HS-5 (cell line): ENCODE measurements at places on chromosomes 12 and 14.

- no peak for DNase-seq
Measured at GRCh38 chr12:59668674-59669073, 72.8 kb downstream of the SLC16A7 start.

- no peak for DNase-seq
Measured at GRCh38 chr12:21815306-21816062, 41.0 kb upstream of the KCNJ8 start.

- DNase-seq, result peak; percentile 73
Measured at GRCh38 chr12:75850721-75851462, 180.7 kb downstream of the PHLDA1 start.

- no peak for DNase-seq
Measured at GRCh38 chr12:89211456-89211855, 140.8 kb downstream of the DUSP6 start.

DNA sequence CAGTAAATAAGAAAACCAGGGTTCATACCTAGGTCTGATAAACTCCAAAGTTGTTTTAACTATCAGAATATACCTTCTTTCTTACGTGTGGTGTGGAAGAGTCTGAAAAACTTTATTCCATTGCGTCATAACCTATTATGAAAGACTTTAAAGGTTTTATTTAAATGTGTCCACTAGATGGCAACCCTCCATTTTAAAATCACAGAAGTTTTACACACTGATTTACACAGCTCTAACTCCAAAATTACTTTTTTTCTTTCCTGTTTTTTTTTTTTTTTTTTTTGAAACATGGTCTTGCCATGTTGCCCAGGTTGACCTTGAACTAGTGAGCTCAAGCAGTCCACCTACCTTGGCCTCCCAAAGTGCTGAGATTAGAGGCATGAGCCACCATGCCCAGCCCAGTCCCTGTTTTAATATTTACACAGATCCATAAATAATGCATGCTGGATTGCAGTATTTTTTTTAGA lies 17.3 kb upstream of the TMPRSS12 start:
- DNase-seq, result peak; percentile 44

DNA sequence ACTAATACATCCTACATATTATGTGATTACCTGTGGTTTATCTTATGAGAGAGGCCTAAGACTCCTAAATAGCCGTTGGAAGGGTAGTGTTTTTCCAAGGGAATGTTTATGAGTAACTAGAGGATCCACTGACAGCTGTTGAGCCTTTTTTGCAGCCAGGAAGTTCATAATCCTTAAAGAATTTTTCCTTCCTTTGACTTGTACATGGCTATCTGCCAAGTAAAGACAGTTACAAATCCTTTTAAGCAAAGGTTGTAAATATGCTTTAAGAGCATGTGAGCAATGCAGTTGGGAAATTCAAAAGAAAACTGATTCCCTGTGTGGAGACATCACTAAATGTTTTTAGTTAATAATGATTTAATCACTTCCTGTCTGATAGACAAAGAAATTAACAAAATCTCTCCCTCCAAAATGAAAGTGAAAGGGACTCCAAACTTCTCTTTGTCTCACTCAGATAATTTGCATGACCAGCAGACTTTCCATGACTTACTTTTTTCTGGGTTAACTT lies 333.8 kb downstream of the PDZRN4 start:
- DNase-seq, result peak; percentile 92

- no peak for DNase-seq
Measured at GRCh38 chr12:57518176-57518919, 2.0 kb downstream of the DDIT3 start.

DNA sequence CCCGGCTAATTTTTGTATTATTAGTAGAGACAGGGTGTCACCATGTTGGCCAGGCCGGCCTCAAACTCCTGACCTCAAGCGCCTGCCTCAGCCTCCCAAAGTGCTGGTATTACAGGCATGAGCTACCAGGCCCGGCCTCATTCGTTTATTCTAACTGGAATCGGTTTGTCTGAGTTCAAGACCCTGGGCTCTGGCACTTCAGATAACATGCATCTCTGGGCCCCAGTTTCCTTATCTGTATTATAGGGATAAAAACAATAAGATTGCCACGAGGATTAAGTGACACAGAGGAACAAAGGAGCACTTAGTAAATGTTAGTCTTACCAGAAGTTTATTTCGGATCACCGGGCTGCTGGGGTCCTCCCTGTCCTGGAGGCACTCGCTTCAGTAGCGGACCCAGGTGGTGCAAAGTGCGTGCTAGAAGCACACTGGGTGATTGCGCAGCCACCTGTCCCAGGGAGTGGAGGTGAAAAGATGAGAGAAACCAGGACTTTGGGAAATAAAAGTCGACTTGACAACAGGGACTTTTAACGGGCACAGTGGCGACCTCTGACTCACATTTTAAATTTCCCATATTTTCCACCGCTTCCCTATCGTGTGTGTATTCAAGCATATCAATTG lies 37.5 kb downstream of the ACACB start:
- DNase-seq, result no peak

GRCh38 chr14:24236689-24237462 lies 4.1 kb downstream of the GMPR2 start:
- DNase-seq, result no peak

GRCh38 chr12:124804011-124804621 lies 59.5 kb downstream of the SCARB1 start:
- no peak for DNase-seq

DNA sequence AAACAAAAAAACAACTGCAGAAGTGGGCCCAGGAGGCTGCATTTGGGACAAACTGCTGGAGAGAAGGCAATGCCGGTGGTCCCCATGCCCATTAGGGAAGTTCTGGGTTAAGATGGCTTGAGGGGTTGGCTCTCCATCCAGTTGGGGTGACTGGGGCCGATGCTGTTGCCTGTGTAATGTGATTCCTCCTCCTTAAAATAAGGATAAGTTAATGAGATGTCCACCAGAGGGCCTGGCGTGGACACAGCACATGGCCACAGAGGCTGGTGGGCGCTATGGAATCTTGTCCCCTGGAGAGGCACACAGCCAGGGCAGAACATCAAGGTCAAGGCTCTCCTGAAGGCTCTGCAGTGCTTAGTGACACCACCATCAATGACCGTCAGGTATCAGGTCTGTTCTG lies 1.0 kb upstream of the TESC start:
- DNase-seq, result no peak

DNA sequence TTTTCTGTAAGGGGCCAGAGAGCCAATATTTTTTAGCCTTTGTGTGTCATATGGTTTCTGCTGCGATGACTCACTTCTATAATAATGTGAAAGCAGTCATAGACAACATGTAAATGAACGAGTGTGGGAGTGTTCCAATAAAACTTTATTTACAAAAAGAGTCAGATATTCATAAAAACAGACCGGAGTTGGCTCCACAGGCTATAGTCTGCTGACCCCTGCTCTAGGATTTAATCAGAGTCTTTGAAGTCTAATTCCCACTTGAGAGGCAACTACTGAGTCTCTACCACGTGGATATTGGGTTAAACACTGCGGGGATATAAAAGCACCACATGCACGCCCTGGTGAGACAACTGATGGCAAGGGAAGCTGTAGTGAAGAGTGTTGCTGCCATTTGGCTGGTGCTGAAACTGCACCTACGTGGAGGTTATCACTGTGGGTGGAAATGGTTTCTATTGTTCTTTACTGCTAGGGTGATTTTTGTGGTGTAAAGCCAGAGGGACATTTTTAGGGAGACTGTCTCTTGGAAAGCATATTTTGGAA lies 3.6 kb upstream of the NINJ2 start:
- DNase-seq, result no peak

DNA sequence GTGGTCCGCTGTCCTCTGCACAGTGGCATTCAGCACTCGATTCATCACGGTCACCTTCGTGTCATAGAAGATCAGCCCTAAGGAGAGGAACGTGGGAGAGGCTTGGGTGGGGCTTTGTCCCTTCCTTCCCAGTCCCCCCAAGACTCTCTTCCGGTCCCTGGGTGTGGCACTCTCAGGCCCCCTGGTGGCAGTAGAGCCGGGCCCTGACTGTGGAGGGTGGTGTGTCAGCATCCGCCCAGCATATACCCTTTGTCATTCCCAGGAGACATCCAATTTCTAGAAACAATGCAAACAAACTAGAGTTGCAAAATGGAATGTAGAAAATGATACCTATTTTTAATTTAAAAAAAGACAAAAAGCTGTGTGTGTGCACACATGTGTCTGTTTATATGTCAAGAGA lies 45.0 kb downstream of the TRAFD1 start:
- peak; percentile 2 for DNase-seq

DNA sequence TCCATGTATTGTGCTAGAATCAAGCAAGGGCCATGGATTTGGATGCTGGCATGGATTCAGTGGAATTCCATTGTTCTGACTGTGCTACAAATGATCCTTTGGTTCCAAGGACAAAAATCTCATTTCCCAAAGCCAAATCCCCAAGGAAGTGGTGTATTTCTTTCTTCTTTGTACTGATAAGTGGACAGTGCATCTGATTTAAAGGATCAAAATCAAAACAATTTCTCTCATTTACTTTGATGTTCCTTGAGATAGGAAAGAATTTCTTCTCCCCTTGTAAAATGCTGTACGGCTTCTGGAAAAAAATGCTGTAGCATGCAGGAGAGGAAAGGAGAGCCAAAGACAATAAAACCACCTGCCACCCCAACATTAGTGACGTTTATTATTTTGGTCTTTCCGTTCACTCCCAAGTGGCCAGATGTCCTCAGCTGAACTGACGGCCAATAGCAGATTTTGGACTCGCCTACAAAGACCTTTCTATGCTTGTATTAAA lies 185.7 kb downstream of the PRKD1 start:
- DNase-seq, result no peak

- DNase-seq, result no peak
Measured at GRCh38 chr12:76586764-76587395, 27.3 kb upstream of the OSBPL8 start.

DNA sequence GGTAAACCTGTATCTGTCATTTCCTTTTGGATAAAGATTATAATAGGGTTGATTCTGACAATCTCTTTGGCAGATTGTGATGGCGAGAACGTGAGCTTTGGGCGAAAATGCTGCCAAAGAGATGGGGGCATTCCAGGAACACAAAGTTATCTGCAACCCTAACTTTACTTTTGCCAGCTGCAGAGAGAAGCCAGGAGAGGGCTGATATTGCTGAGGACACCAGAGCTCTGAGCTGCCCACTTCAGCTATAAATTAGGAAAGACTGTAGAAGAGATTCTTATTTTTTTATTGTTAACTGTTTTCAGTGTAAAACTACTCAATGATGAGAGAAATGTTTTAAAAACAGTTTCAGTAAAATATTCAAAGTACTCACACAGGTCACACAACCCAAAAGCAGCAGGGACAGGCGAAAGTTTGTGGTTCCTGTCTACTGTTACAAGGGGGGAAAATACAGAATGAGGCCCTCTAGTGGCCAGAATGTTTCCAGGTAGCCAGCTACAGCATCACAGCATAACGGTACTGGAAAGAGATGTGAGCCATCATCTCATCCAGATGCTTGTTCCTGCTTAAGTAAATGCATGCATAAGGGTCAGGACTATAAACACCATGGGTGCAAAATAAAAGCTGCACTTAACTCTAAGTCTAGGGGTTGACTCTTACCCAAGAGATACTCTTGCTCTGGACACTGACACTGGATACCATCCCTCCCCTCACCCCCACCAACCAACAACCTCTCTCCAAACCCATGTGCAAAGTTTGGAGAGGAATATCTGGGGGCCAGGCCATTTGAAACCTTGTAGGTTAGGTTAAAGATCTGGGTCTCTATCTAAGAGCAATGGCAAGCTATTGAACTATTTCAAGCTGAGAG lies 498.4 kb downstream of the RMST start:
- DNase-seq, result no peak

DNA sequence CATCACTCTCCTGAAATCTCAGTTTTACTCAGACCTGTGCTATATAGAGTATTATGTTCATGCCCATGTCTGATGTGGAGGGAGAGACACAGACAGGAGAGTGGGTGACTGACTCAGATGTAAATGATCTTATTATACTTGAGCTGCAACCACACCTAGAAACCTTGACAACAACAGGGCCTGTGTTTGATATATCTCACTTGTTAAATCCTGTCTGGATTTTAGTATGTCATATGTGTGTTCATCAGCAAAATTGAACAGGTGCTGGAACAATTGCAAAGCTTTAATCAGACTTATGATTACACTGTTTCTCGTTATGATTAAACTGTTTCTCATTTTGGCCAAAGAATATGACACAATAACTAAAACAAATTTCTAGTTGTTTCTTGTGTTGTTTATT lies 37.7 kb downstream of the DIP2B start:
- no peak for DNase-seq

GRCh38 chr12:107125833-107126232 lies 32.5 kb upstream of the CRY1 start:
- no peak for DNase-seq

- no peak for DNase-seq
Measured at GRCh38 chr12:65965358-65965757, 141.1 kb downstream of the HMGA2 start.

GRCh38 chr14:36998686-36999085 lies 173.7 kb downstream of the SLC25A21 start:
- DNase-seq, result no peak

DNA sequence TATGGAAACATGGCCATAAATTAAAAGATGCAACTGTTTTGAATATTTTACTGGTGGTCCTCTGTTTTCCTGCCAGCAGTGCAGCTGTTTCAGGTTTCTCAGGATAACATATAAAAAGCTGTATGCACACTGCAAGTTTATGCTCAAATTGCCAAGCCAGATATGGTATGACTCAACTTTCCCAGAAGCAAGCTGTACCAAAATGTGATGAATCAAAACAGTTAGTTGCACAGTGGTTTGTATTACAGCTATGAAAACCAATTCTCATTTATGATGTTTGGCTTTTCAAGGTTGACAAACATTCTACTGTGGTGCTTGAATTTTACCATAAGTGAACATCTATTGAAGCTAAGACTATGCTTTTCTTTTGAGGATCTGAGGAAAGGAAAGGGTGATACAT lies 15.5 kb downstream of the TRMT5 start:
- DNase-seq, result no peak
